ENCODE measurements at places on chromosomes 4 and X. TPM values are rescaled to one million over a fixed set of nuclear protein-coding genes. Genes with fewer than 3 reads are reported as not detected.
A peak's percentile ranks its signal among the peaks of the same experiment; 100 is the strongest.

The PNMA5 gene
- total RNA-seq = not detected

The MRPL1 gene
- 45.4 TPM for total RNA-seq

DNA sequence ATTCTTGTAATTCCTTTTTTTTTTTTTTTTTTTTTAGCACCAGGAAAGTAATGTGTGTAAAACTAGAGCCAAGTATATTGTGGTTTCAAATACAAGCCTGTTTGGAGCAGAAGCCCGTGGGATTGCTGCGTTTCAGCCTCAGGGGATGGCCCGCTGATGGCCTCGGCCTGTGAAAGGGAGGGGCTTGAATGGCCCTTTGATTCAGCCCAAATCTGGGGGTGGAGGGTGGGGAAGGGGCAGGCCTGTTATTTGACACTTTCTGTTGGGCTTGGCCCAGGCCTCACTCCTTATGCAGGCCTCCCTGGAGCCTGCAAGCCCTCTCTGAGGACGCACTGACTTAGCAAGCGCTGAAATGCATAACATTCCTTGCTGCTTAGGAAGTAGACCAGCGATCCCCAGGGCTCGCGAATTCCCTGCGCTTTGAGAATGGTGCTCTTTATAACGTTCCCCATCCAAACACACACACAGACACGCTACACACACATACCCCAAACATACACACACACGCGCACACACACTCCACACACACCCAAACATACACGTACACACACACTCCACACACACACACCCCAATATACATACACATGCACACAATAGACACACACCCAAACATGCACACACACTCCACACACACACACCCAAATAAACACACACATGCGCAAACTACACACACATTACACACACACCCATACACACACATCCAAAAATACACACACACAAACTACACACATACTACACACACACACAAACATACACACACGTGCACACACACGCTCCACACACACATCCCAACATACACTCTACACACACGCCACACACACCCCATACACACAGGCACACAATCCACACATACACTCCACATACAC, 29.6 kb downstream of the TLR10 start:
- DNase-seq = peak; percentile 79

- no peak for DNase-seq
Measured at GRCh38 chr4:75679876-75680575, 6.8 kb upstream of the G3BP2 start.

- DNase-seq = no peak
Measured at GRCh38 chrX:117291760-117292159, 824.9 kb downstream of the KLHL13 start.

DNA sequence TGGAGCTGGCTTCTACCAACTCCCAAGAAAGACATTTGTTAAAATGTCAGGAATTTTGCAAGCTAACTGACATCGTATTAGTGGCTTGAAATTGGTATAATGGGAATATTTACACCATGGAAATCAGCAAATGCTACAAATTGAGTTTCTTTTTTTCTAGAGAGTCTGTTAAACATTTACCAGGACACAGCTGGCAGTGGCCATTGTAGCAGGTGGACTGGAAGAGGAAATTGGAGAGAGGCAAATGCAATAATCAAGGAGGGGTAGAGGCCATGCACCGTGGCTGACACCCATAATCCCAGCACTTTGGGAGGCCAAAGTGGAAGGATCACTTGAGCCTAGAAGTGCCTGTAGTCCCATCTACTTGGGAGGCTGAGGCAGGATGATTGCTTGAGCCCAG, 32.9 kb upstream of the TSR2 start:
- no peak for DNase-seq

The MAGEA2 gene
- not detected for total RNA-seq

DNA sequence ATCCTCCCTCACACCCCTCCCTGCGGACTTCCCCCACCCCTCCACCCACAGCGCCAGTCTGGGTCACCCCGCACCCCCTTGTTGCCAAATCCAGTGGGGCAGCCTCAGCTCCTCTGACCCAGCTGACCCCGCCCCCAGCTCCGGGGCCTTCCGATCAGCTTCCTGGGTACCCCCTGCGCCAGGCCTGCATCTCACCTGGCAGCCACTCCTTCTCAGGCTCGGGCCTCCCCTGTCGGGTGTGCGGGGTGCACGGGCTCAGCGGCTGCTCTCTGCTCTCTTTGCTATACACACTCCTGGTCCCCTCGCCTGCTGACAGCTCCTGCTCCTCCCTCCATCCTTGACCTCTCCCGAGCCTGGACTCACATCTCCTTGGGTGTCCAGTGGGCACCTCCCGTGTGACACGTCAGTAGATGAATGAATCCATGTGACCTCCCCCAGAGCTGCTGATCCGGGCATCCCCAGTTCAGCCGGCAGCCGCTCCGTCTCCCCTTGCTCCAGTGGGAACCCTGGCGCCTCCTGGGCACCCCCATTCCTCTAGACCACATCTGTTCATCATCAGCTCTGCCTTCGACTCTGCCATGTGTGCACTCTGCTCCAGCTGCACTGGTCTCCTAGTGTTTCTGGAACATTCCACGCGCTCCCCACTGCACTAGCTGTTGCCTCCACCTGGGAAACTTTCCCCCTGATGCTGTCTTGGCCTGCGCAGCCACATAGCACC, 9.9 kb downstream of the CFAP99 start:
- DNase-seq = no peak

The DCHS2 gene
- total RNA-seq = not detected

- no peak for DNase-seq
Measured at GRCh38 chrX:107669885-107670628, 41.7 kb downstream of the PRPS1 start.

DNA sequence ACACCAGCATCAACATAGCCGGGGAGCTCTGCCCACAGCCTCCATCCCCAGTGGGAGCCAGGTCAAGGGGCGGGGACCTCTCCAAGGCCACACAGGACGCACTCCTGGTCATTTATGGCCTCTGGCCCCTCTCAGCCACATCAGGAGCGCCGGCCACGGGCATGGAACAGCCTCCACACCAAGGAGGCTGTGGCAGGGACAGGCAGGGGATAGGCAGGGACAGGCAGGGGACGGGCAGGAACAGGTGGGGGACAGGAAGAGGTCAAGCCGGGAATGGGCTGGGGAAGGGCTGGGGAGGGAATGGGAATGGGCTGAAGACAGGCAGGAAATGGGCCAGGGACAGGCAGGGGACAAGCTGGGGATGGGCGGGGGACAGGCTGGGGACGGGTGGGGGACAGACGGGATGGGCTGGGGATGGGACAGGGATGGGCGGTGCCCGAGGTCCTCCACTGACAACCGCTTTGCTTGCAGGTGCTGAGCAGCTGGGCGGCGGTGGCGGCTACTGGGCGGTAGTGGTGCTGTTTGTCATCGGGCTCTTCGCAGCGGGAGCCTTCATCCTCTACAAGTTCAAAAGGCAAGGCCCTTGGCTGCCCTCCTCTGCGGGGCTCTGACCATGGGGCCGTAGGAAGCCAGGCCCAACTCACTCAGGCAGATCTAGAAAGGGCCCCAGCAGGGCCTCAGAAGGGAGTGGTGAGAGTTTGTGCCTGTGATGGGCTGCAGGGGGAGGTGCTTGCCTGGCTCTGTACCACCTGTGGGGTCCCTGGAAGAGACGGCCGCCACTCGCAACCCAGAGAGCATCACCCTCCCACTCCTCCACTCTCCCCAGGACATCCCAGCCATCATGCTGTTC, 205.6 kb downstream of the AFAP1 start:
- DNase-seq = no peak

All from heart right ventricle (tissue), 16 donors.